ENCODE measurements at places on chromosomes 3 and 15.

DNA sequence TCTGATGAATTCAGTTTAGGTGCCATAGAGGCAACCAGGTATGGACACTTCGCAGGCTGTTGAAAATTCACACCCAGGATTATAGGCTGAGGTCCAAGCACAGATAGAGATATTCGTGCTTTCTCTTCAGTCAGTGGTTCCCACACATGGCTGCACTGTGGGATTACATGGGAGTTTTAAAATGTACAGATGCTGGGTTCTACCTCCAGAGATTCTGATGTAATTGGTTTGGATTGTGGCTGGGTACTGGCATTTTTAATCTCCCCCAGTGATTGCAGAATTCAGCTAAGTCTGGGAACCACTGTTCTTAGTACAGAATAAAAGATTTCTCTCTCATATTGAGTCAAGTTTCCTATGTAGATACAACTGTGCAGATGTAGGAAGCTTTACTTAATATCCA, 91.6 kb downstream of the FOXB1 start:
- DNase-seq, result no peak

- DNase-seq, result no peak
Observed at GRCh38 chr15:63010920-63011693, 31.4 kb upstream of the TPM1 start.

DNA sequence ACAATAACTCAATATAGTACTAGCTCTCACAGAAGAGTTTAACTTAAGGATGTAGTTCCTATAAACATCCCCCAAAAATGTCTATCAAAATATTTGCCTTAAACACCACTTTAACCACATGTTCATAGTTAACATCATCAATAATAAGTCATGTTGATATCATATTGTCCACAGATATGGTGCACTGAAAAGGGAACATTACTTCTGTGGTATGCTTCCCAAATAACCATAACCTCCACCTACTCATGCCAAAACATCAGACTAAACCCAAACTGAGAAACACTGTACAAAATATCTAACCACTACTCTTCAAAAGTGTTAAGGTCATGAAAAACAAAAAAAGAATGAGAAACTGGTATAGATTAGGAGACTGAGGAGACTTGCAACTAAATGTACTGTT, 32.9 kb downstream of the SLC4A7 start:
- DNase-seq, result no peak

GRCh38 chr15:42286445-42287029, 13.3 kb upstream of the TMEM87A start:
- DNase-seq, result no peak

GRCh38 chr15:89837134-89837829, 22.6 kb upstream of the ANPEP start:
- DNase-seq, result no peak

DNA sequence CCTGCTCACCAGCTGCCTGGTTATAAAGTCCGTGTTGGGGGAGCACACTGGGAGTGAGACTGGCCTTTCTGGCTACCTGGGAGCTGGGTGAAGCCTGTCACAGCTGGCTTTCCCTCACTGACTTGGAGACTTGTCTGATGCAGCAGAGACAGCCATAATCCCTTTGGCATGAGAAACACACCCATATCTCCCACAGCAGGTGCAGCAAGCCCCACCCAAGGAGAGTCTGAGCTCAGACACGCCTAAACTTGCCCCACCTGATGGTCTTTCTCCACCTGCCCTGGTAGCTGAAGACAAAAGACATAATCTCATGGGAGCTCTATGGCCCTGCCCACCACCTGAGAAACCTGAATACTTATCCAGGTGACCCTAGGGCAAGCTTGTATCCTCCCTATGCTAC, 54.8 kb downstream of the NMD3 start:
- no peak for DNase-seq

DNA sequence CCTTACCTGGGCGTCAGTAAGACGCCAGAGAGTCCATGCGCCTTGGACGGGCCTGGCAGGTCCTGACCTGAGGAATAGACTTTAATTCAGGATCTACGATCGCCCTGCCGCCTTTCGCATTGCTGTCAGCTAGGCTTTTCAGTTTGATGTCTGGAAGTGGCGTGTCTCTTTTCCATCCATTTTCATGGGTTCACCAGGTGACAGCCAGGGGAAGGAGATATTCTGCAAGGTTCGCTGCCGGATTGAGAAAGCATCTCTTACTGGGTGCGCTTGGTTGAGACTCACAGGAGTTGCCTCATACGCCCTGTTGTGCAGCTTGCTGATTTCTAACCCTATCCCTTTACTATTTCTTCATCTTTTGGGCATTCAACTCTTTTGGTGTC, 7.4 kb downstream of the EPHA3 start:
- no peak for DNase-seq

DNA sequence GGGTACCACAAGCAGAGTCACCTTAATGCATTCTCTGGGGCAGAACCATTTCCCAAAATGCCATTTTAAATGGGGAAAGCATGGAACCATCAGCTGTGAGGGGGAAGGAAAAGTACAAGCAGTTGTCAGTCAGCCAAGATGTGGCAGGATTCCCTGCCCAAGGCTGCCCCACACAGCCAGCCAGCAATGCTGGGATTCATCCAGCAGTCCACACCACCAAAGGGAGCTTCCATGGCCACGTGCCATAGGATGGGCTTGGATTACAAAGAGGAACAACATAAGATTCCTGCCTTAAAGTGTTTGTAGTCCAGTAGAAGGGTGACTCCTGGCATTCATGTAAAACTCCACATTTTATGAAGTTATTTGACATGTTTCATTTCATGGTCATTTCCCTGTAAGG, 233.3 kb downstream of the SHOX2 start:
- no peak for DNase-seq

- DNase-seq, result no peak
Observed at GRCh38 chr3:30605005-30605404, 1.4 kb upstream of the TGFBR2 start.

- no peak for DNase-seq
Observed at GRCh38 chr3:143167969-143168854, 48.6 kb downstream of the CHST2 start.

DNA sequence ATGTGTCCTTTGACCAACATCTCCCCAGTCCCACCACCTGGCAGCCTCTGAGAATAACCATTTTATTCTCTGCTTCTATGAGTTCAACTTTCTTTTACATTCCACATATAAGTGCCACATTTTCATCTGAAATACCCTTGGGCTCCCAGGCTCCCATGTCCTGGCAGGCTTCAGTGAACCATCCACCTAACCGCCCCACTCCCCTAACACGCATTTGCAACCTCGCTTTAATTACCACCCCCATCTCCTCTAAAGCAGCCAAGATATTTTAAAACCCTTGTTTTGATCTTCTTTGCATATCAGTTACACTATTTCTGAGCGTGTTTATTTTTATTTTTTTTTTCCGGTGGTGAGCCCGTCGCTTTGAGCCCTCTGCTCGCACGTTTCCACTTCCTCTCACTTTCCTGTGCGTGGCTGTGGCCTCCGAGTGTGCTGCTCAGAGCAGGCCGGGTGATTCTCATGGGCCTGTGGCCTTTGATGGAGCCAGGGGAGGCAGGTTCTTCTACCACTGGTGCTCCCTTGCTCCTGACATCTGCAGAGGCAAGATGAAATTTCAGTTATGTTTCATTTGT, 195.4 kb upstream of the LPP start:
- DNase-seq, result peak; percentile 42

- no peak for DNase-seq
Observed at GRCh38 chr3:114659109-114660061, 365.6 kb downstream of the TIGIT start.

DNA sequence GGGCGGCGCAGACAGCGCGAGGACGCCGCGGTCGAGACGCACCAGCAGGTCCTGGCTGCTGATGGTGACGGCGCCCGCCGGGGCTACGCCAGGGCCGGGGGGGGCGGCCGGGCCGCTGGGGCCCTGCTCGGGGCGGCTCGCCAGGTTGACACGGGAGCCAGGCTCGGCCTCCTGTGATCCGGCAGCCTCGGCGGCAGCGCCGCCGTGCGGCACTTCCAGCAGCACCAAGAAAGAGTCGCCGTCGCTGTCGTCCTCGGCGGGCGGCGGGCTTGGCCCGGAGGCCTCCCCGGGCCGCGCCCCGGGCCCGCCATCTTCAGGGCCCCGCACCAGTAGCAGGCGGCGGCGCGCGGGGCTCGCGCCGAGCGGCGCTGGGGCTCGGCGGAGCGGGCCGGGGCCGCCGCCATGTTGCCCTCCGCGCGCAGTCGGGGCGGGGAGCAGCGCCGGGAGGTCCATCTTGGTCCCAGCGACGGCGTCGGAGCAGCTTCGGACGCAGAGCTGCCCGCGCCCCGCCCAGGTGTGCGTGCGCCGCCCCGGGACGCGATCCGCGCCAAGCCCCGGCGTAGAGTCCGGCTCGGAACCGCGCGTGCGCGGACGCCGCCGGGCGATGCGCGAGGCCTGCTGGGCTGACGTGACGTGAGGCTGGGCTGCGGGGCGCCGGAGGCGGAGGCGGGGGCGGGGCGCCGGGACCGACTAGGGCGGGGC, at the start of gene ZXDC:
Gene ZXDC (minus strand): TSS at position 479 of the 702 bp plus-strand sequence. CDS start 26 bp downstream, at position 453.
- DNase-seq, result peak; percentile 90

DNA sequence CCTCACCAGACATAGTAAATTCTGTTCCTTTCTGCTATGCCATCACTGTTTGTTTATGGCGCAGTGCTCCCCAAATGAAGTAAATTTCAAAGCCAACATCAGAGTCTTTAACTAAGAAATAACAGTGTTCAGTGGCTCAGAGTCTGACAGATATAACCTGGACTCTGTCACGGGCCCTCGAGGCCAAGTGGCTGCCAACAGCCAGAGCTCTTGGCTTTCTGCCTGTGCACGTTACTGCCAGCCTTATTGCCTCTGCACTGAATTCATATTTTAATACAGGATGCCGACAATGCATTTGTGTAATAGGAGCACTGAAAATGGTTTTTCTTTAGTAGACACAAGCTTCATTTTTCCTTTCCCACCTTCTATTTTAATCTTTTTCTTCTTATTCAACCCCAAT, 219.9 kb downstream of the NLGN1 start:
- DNase-seq, result no peak

DNA sequence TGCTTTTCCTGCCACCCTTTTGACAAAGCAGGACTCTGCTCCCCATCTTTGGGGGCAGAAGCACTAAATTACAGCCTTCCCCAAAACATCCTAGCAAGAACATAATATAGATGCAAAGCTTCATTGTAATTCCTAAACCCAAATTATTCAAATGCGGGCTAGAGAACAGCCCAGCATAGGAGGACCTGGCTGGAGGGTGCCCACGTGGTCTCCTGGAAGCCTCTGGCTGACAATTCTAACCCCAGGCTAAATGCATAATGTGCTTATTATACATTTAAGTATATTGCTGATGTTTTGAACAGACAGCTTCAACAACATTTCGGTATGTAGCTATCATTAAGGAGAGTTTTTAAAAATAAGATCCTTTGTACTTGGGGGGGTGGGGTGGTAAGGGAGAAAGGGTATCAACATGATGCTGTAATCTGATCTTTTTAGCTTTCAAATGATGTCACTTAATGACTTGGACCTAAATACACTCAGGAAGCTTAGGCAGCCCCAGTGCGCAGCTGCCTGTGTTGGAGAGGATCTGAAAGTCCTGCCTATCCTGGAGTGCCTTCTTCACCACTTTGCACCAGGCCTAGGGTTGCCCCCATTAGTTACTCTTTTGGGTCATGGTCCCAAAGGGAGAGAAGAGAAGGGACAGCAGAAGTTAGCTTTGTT, 57.2 kb upstream of the USP3 start:
- DNase-seq, result no peak

DNA sequence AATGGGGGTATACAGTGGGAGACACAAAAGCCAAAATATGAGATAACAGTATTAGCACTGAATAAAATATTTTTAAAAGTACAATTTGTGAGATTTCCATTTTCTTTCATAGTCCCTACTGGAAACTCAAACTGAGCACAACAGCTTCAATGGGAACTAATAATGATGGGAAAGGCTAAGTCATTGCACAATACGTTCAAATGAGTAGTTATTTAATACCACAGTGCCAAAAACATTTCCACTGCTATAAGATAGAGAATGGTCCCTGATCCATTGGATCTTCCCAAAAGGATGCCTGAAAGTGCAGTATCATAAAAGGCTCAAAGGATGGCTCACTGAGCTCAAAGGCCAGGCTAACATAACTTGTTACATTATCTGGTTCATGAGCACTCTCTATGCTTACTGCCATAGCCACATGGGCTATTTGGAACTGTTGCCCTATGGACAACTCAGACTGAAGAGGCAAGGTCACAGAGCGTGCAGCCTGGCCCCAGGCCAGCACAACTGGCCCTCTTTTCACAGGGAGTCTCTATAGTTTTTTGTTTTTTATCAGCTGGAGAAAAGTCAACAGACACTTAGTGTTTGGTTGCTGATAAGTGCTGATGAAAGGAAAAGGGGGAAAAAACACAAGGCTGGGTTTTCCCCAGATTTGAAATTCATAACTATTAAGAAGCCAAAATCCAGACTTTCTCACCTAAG, 54.1 kb upstream of the PPIB start:
- DNase-seq, result no peak

DNA sequence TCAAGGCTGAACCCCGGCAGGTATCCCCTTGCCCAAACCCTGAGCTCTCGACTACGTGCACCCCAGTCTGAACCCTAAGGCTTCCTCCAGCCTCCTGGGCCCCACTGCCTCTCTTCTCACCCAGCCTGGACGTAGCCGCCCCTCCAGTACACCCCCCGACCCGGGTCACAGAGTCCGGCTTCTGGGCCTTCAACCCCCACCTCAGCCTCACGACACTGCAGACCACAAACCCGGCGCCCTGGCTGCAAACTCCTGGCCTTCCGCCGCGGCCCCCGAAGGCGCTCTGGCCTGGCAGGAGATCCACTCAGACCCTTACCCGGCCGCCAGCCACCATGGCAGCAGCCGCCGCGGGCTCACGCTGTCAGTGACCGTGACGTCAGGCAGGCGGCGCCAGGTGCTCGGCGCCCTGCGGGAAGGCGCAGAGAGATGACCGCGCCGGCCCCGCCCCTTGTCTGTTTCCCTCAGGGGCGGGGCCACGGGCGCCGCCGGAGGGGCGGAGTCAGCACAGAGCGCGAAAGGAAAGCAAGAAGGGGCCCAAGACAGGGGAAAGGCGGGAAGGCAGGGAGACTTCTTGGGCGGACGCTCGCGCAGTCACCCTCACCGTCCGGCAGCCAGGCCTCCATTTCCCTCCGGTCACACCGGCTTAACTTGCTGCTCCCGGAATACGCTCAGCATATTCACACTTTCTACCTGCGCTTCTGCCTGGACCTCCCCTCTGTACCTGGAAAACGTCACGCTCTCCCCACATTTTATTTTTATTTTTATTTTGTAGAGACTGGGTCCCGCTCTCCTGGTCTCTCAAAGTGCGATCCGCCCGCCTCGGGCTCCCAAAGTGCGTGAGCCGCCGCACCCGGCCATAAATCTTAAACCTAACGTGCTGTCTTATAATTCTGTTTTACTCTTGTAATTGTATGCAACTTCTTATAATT, at the start of gene RMDN3:
Gene RMDN3 (minus strand): TSS at position 372 of the 929 bp plus-strand sequence. CDS start 471 bp downstream, outside the sequence.
- peak; percentile 87 for DNase-seq

- peak; percentile 42 for DNase-seq
Observed at GRCh38 chr15:40763801-40764628, at the start of gene GCHFR. TSS of gene GCHFR (plus strand) at chr15:40764068. CDS start at chr15:40764181, 113 bp downstream.

GRCh38 chr3:141287326-141287725, 55.7 kb downstream of the PXYLP1 start:
- no peak for DNase-seq

DNA sequence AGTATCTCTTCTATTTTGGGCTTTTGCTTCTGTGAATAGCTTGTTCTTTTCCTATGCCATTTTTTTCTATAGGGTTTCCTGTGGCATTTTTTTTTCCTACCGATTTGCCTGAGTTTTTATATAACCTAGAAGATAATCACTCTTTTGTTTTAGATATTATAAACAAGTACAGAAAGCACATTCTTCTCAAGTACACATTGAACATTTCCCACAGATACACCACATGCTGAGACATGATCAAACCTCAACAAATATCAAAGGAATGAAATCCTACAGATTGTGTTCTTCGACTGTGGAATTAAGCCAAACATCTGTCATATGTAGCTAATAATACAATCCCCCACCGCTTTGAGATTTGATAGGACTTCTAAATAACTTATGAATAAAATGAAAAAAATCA, 9.1 kb upstream of the FEM1B start:
- DNase-seq, result no peak

Measured in activated CD4-positive, alpha-beta T cell treated with anti-CD3 and anti-CD28 coated beads, Interleukin-2, amount 50 U/mL, for 4 hours (primary cell).